ENCODE measurements at places on chromosomes 1 and 21. TPM values are rescaled to one million over a fixed set of nuclear protein-coding genes. Genes with fewer than 3 reads are reported as not detected.

Gene SSX2IP
- 12.1 TPM for total RNA-seq

Gene EPHB2
- 6.7 TPM for total RNA-seq

Gene CA14
- 0.40 TPM for total RNA-seq

Gene OR6K3
- not detected for total RNA-seq

Gene AQP10
- total RNA-seq, result 0.31 TPM

GRCh38 chr1:92443893-92444292 lies 42.8 kb downstream of the GFI1 start:
- DNase-seq, result no peak

- no peak for DNase-seq
These were observed 45.0 kb upstream of the RASAL2 start for GRCh38 chr1:178048883-178049282.

DNA sequence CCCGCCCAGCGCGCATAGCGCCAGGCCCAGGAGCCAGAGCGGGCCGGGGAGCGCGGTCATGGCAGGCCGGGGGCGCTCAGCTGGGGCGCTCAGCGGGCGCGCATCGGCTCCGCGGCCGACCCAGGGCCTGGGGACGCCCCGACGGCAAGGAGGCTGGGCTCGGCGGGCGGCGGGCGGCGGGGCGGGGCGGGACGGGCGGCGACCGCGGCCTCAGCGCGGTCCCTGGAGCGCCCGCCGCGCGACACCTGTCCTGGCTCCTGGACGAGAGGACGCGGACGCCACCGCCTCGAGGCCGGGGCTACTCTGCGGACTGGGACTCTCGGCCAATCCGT lies 273 bp downstream of the BMP8B start:
- DNase-seq, result no peak

DNA sequence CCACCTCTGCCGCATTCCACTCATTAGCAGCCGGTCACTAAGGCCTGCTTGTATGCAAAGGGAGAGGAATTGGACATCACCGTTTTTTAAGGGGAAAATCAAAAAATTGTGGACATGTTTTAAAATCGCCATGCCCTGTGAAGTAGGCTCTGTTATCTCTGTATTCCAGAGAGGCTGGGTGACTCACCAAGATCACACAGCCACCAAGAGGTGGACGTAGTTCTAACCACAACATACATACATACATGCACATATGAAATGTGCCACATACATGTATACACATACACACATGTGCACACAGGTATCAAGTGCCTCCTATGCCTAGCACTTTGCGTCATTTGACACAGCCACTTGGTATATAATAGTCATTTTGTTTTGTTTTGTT lies 16.0 kb upstream of the ZSCAN20 start:
- no peak for DNase-seq

- DNase-seq, result no peak
These were observed 11.1 kb upstream of the GJA5 start for GRCh38 chr1:147771226-147772125.

GRCh38 chr1:168843950-168844349 lies 114.9 kb upstream of the DPT start:
- no peak for DNase-seq

DNA sequence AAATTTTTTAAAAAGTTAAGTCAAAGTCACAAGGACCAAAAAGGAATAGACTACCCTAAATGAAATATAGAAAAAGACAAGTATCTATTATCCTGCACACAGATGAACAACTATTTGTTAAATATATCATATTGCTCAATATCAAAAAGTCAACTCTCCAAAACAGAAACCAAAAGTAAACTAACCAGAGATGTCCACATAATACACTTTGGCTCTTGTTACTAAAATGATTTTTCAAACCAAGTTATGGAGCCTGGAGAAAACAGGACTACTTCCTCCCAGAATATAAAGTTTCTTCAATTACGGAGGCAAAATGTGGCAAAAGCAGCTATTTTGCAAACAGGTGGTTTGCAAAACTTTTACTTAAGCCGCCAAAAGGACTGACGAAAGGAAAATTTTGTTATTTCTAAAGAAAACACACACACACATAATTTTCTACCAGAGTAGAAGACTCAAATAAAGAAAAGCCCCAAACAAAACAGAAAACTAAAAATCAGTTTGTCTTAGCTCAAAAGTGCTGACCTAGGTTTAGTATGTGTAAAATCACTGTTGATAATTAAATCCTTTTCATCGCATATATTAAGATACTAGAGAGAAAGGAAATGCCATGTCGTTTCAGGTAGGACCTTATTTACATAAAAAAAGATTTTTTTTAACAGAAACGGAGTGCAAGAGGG lies 1.1 kb downstream of the DPYD start:
- DNase-seq, result peak; percentile 79

DNA sequence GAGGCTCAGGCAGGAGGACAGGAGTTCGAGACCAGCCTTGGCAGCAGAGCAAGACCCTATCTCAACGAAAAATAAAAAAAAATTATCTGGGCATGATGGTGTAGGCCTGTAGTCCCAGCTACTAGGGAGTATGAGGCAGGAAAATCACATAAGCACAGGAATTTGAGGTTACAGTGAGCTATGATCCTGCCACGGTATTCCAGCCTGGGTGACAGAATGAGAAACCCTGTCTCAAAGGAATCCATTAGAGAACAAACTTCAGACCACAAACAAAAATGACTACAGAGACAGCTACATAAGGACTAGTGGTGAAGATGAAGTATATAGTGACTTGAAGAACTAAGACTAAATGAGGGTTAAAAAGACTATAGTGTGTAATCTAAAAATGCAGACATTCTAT lies 233.1 kb downstream of the RERE start:
- DNase-seq, result no peak

DNA sequence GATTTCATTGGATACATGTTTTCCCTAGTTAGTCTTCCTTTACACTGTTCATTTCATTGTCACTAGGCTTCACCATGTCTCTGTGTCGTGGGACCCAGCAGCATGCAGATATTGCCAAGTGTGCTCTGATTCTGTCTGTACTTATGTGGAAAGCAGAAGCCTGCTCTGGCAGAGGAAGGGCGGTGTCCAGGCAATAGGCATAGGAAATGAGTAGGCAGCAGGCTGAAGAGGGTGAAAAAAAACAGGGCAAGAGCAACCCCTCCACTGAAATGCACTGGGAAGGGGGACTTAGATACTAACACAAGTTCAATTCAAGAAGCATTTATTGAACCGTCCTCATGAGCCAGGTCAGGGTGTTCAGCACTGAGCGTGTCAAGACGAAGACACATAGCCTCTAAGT lies 85.2 kb upstream of the VAV3 start:
- no peak for DNase-seq

DNA sequence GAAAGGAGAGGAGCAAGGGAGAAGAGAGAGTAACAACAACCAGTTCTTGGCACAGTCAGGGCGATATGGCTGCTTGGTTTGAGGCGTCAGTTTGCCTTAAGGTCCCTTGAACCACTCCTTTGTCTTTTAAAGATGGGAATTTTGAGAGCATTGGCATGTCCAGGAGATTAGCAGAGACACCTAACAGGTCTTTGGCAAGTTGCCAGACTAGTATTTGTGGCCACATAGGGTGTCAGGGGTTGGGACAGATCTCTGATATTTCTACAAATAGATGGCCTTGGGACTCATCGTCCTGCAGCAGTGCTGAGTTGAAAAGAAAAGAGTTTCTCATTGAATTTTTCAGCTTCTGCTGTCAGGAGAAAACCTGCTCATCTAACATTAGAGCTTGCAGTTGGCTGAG lies 55.3 kb upstream of the KCND3 start:
- no peak for DNase-seq

DNA sequence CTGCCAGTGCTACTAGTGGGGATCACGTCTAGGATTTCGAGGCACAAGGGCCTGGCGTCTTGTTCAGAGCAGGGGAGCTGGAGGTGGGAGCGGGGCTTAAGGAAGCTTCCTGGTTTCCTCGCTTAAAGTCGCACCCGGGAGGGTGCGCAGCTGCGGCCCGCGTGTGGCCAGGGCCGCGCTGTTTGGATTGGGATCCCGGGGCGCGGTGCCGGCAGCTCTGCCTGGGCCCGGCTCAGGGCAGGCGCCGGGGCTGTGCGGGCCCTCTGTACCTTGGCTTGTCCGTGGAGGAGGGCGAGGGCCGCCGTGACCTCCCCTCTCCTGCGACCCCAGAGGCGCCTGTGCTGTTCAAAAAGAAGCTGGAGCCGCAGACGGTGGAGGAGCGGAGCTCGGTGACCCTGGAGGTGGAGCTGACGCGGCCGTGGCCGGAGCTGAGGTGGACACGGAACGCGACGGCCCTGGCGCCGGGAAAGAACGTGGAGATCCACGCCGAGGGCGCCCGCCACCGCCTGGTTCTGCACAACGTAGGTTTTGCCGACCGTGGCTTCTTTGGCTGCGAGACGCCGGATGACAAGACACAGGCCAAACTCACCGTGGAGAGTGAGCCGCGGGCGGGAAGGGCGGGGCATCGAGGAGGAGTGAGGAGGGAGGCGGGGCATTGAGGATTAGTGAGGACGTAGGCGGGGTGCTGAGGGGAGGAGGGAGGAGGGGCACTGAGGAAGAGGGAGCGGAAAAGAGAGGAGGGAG lies 67.8 kb downstream of the OBSCN start:
- peak; percentile 93 for DNase-seq

- DNase-seq, result no peak
These were observed 2.1 kb downstream of the ARMH1 start for GRCh38 chr1:44676484-44677200.

DNA sequence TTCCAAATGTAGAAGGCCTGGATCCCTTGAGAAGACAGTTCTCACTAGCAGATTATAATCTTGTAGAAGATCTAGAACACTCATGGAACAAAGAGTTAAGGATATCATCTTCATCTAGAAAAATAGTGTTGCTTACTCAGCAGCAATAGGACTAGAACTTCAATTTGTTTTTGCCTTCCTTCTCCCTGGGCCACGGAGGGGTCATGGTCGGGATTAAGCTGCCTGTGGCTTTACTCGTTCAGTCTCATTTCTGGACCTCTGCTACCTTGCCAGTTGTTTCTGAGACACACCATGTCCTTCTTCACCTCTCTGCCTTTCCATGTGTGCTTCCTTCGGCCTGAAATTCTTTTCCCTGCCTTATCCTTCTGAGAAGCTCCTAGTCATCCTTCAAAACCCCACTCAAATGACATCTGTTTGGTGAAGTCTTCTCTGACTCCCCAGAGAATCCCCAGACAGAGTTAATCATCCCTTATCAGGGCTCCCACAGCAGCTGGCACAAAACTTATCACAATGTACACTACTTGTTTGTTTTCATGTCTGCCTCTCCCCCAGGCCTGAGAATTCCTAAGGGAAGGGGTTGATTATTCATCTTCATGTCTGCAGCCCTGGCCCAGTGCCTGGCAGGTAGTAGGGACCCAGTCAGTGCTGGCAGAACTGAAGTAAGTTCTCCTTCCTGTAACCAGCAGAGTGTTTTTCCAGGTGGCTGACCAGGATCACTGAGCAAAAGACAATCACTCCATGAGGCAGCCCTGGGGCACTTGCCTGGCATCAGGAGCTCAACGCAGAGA lies 15.5 kb upstream of the SNX27 start:
- DNase-seq, result no peak

DNA sequence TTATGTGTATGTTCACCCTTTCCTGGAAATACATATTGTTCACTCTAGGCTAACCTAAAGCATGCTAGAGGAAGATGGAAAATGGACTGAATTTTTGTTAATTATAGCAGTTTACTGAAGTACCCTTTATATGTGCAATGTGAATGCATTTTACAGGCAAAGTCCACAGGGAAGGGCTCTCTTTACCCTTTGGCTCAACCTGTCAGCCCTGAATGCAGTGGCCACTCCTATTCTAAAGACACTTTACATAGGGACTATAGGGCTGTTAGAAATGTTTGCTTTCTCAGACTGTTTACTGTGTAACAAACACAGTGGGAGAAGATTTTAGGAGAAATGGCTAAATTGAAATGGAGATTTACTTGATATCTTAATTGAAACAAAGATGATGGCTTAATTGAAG lies 78.5 kb downstream of the BRINP2 start:
- no peak for DNase-seq

- no peak for DNase-seq
These were observed 7.6 kb downstream of the GPA33 start for GRCh38 chr1:167082511-167083027.

DNA sequence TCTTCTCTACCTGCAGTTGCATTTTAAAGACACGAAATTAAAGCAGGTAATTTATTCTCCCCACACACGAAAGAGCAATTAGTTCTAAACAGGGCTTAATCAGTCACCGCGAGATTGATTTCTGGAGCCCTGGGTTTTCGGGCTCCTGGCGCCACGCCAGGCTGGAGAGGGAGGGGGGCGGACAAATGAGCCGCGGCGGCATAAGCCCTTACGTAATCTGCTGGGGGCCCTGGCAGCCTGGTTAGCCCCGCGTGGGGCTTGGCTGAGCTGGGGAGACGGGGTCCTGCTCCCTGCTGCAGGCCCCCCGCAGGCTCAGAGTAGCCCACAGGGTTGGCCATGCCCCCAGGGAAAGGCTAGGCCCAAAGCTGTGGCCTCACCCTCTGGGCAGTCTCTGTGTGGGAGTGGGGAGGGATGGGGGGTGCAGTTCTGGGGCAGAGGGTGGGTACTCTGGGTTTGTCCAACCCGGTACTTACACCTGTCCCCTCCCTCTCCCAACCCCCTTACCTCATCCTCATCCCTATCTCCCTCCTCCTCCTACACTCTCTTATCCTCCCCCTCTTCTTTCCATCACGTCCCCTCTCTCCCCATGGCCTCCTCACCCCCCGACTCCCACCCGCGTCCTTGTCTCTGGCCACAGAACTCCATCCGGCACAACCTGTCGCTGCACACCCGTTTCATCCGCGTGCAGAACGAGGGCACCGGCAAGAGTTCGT lies 19.9 kb downstream of the FOXO6 start:
- peak; percentile 69 for DNase-seq

GRCh38 chr1:106700211-106700610 lies 356.3 kb upstream of the PRMT6 start:
- no peak for DNase-seq

DNA sequence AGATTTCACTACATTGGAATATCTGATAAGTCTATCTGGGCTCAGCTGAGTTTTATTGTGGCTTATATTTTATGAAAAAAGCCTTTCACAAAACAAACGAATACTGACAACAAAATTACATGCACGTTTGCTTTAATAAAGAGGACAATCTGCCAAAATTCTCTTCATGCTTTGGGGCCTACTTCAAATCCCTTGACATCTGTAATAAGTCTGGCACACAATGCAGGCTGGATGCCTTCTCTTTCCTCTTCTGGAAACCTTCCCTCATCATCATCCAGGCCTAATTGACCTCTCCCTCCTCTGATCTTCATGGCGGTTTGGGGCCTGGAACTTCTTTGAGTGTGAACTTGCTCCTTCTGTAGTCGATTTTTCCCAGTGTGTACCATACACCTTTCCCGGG lies 70.3 kb downstream of the MAP10 start:
- peak; percentile 19 for DNase-seq

- no peak for DNase-seq
These were observed 59.0 kb downstream of the ERI3 start for GRCh38 chr1:44296086-44296485.

Data from lung (tissue), 17 donors.